ENCODE measurements at places on chromosomes 4 and X. TPM values are rescaled to one million over a fixed set of nuclear protein-coding genes. Genes with fewer than 3 reads are reported as not detected.

- DNase-seq: no peak
These were observed 107.6 kb downstream of the MID1 start for GRCh38 chrX:10512741-10513140.

DNA sequence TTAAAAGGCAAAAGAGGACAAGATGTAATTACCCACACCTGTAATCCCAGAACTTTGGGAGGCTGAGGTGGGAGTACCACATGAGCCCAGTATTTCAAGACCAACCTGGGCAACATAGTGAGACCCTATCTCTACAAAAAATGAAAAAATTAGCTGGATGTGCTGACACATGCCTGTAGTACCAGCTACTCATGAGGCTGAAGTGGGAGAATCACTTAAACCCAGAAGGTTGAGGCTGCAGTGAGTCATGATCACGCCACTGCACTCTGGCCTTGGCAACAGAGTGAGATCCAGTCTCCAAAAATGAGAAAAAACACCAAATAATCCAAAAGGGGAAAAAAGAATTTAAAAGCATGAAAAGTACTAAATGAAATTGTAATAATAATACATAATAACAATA lies 30.8 kb downstream of the NR0B1 start:
- no peak for DNase-seq

DNA sequence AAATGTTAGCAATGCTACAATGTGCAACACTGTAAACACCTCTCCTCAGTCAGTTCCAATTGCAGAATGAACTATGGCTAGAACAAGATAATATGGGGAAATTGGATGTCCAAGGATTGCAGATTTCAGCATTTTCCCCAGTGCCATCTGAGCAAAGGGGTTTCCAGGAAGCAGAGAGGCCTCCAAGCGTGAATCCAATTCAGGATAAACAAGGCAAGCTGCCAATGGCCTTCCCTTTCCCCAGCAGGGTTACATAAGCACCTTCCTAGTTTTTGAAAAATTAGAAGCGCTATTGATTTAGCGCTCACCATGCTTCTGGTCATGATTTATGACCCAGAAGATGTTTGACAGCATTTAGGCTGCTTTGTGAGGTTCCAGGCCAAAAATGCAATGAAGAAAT lies 223.0 kb upstream of the GATB start:
- no peak for DNase-seq

- DNase-seq: no peak
These were observed 41.9 kb downstream of the BMP15 start for GRCh38 chrX:50952406-50952805.

GRCh38 chr4:80918004-80918403 lies 112.5 kb upstream of the BMP3 start:
- peak; percentile 45 for DNase-seq

GRCh38 chrX:40109288-40110008 lies 11.7 kb upstream of the BCOR start:
- DNase-seq: peak; percentile 73

Gene SLC10A6
- not detected for total RNA-seq

Gene FANCB
- total RNA-seq: 1.3 TPM
